ENCODE measurements at places on chromosomes 11 and 22.

- DNase-seq = no peak
These were observed 13.1 kb downstream of the MS4A15 start for GRCh38 chr11:60769811-60770210.

DNA sequence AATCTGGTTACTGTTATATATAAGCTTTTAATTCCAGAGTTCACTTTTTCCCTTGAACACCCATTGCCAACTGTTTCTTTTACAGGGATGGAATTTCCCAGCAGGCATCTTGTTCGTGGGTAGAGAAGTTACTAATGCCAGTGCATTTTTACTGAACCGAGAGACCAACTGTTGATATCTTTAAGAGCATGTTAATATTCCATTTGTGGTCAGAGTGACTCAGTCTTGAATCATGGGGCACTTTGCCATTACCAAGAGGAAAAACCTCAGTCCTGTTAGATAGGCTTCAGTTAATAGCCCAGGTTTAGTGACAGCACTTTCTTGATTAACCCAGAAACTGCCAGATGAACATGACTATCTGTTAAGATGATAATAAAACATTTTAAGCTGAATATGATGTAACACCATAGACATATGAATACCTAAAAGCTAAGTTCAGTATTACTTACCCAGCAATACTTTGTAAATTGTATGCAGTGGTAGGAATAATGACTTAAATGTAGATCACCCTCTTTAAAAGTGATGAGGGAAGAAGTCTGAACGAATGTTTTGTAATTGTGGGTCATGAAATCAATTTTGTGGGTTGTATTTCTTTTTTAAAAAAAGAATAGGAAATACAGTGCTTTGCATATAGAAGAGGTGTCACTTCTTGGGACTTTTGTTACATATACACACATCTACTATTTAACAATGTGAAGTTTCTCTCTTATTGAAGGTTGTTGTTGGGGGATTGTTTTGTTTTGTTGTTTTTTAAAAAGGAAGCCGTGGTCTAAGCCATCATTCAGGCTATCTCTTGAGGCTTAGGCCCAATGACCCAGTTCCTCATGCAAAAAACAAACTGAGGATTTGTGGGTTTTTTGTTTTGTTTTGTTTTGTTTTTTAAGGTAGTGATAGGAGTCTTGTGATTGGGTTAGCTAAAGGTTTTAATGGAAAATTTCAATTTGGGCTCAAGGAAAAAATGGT lies 79.2 kb upstream of the GRIK4 start:
- DNase-seq = peak; percentile 99

GRCh38 chr11:134413043-134413825 lies 1.2 kb upstream of the B3GAT1 start:
- no peak for DNase-seq

- DNase-seq = no peak
These were observed 71.2 kb downstream of the ADM start for GRCh38 chr11:10376061-10376460.

DNA sequence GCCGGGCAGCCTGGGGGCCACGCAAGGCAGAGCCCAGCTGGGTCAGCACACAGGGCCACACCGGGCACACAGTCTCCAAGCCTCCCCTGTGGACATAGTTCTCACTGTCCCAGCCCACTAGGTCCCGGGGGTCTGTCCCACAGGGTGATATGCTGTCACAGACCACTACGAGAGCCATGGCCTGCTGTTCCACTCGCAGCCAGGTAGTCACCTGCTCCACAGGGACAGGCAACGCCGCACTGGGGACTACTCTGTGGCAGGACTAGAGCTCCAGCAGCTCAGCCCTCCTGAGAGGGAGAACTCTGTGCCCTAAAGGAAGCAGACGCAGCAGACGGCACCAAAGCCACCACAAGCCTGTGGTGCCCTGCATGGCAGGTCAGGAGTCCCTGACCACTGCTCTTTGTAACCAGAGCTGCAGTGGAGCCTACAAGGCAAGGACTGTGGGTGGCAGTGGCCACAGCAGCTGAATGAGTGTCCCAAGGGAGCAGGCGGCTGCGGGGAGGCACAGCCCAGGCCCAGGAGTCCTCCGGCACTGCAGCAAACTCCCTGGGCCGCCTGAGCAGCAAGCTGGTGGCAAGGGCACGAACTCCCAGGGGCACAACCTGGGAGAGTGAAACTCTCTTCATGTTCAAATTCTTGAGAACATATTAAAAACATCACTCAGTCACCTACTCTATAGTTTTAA lies 171.2 kb upstream of the GRK3 start:
- DNase-seq = no peak

DNA sequence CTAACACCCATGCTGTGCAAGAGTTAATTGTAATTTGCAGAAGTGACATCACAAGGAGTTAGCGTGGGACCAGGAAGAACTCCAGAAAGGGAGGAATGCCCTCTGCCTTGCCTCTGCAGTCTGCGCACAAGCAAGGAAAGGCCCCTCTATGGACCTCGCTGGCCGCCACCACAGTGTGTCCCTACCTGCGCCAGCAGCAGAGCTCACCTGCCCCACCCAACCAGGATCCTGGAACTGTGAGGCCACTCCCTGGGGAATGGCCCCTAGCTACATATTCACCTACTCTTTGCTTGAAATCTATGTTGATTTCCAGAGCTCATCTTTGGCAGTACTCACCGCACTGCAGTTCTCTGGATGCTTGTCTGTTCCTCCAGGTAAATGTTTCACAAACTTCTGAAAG lies 72.0 kb upstream of the MTNR1B start:
- DNase-seq = no peak

DNA sequence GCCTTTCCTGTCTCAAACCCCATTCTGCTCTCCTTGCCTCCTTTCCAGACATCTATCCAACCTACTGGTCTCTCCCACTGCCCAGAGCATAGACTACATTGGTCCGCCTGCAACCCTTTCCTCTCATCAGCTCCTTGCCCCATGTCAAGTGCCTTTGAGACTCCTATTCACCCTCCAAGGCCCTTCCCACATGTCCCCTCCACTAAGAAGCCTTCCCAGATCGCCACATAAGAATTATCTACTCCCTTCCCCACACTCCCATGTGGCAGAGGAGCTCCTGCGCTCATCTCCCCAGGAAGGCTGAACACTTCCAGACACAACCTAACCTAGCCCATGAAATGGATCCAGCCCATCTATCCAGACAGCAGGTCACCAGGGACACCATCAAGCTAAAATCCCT lies 10.3 kb downstream of the C1QTNF6 start:
- DNase-seq = no peak

DNA sequence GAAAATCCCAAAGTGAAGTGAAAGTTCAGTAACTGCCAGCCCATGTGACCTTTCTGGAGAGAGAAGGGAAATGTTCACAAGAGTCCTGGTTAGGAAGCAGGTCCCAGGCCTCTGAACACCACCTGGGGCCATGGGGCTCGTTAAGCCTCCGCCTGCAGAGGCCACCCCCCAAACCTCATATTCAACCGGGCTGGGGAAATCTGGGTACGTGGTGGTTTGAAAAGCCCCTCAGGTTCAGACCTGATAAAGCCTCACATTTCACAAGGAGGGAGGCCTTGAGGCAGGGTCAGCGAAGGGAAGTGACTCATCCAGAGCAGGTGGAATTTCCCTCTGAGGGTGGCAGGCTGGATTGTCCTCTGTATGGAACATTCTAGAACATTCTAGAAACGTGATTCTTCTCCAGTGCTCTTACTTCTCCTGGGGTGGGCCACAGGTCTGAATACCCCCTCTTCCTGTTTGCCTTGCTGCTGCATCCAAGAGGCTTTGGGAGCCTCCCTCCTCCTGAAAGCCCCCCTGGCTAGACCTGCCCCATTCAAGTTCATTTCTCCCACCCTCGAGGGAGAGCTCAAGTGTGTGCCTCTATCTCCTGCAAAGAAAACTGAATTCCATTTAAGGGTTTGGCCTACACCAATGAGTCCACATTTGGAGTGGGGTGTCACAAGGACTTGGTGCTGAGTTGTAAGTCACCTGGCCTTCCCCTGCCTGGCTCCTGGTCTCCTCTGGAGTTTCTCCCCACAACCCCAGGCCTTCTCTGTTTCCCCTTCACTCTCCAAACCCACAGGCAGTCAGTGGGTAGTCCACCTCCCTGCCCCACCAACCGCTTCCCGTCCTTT lies 6.3 kb downstream of the FXYD2 start:
- DNase-seq = peak; percentile 43

GRCh38 chr11:57645689-57646085 lies 4.0 kb downstream of the YPEL4 start:
- DNase-seq = no peak

DNA sequence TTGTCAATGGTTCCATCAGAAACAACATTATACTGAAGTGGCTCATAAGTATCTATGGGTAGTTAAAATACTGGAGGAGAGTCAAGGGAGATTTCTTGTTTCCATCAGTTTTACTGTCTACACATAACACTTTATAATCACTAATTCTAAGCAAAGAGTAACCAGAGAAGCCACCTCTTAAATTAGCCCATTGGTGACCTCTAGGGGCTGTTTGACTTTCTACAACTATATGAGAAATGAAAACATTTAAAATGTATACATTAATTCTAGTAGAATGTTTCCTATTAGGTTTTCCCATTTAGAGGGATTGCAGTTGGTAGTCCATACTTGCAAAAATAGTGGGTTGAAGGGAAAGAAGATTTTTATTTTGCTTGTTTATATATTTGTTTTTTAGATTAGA lies 504.3 kb downstream of the FAM181B start:
- no peak for DNase-seq

All from fibroblast of lung (primary cell).